ENCODE measurements at places on chromosomes 6 and 20.
A peak's percentile ranks its signal among the peaks of the same experiment; 100 is the strongest.

DNA sequence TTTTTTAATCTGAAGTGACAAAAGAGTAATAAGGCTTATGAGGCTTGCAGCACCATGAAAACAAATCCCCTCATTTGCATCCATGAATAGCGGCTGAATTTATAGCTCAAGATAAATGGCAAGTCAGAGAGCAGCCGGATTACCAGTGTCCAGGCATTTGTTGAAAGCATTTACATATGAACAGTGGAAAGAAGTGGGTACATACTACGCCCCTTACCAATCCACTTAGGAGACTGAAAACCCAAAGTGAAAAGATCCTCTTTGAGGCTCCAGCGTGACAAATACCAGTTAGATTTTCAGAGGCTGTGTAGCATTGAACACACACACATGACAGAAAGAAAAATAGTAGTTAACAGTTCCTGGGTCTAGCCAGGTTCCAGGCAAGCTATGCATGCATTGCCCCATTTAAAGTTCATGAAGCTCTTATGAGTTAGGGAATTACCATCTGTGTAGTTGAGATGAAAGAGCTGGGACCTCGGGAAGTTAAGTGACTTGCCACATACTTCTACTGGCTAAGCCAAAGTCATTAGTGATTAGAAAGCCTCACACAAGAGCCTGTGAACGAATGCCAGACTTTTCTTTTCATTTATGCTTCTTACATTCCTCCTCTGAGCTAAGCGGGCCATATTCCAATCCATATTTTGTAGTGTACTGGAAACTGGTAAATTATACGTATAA lies 28.3 kb upstream of the NHSL1 start:
- no peak for DNase-seq

DNA sequence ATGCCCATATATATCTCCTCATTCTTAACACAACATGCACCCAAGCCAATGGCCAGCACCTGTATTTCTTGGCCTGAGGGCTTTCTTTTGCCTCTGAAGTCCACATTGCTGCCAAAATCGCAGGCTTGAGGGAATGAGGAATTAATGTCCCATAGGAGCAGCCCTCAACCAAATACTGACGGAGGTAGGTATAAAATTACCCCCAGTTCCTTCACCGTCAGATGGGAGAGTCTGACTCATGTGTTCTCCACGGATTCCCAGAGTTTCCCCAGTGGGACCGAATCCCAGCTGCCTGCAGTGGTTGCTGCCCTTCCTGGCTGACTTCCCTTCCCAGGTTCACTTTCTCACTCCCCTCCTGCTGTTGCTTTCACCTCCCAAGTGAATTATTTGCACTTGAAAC lies 602.2 kb upstream of the NOX3 start:
- DNase-seq: no peak

DNA sequence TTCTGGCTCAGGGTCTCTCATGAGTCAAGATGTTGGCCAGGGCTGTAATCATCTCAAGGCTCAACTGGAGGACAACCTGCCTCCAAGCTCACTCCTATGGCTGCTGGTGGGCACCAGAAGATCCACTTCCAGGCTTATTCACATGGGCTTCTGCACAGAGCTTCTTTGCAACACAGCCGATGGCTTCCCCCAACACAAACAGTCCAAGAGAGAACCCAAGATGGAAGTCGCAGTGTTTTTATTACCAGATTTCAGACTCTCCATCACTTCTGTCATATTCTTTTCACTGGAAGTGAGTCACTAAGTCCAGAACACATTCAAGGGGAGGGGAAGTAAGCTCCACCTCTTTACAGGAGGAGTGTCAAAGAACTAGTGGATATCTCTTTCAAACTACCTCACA lies 75.5 kb downstream of the CD164 start:
- DNase-seq: no peak

GRCh38 chr6:95819939-95820338 lies 195.8 kb upstream of the FUT9 start:
- DNase-seq: peak; percentile 17

- DNase-seq: no peak
Observed at GRCh38 chr6:121691126-121691551, 255.7 kb downstream of the GJA1 start.

- DNase-seq: no peak
Observed at GRCh38 chr6:27760464-27760863, 151.7 kb downstream of the OR2B2 start.

- no peak for DNase-seq
Observed at GRCh38 chr20:23305098-23305497, 45.5 kb upstream of the NXT1 start.

GRCh38 chr6:130895516-130895915 lies 68.3 kb downstream of the SMLR1 start:
- no peak for DNase-seq

GRCh38 chr6:50850223-50851048 lies 31.8 kb downstream of the TFAP2B start:
- peak; percentile 58 for DNase-seq

DNA sequence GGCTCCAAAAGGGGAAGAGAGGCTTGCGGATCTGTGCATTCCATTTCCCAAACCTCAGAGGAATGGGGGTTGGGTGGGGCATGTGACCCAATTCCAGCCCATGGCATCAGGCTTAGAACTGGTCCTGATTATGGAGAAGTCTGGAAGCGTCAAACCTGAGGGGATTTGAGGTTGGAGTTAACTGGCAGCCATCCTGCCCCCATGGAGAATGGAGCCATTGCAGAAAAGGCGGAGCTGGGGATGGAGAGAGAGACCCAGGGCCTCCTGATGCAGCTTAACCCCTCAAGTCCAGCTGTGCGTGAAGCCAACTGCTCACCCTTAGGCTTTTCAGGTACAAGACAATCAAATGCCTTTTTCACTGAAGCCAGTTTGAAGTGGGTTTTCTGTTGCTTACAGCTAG lies 9.9 kb upstream of the SDCBP2 start:
- no peak for DNase-seq

DNA sequence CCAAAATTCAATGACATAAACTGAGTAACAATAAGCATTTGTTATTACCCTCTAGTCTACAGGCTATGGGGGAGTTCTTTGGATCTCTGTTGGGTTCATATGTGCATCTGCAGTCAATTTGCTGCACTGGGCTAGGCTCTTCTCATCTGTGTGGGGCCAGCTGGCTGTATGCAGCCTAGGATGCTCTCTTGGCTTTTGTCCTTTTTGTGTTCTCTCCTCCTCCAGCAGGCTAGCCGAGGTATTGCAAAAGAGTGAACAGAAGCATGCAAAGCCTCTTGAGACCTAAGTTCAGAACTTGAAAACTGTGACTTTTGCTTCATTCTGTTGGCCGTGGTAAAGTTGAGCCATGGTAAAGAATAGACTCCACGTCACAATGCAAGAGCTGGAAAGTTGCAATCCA lies 62.8 kb upstream of the FOXO3 start:
- DNase-seq: peak; percentile 58

GRCh38 chr6:90241229-90241880 lies 55.3 kb downstream of the BACH2 start:
- DNase-seq: peak; percentile 30

GRCh38 chr6:20840675-20841074 lies 306.4 kb downstream of the CDKAL1 start:
- no peak for DNase-seq
